Iris pigment epithelial cell (primary cell): ENCODE measurements at places on chromosomes 2 and 18.

DNA sequence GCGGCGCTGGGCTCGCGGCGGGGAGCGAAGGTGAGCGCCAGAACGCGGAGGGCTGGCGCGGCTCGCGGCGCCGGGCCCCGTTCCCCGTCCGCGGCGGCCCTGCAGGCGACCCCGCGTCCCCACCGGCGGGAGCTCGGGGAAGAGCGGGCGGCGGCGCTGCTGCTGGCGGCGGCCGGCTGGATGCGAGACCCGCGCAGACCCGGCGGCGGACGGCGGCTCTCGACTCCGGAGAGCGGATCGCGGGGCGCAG, 213 bp downstream of the DOK6 start:
- no peak for DNase-seq

GRCh38 chr2:198213253-198213652, 408.9 kb downstream of the PLCL1 start:
- no peak for DNase-seq

DNA sequence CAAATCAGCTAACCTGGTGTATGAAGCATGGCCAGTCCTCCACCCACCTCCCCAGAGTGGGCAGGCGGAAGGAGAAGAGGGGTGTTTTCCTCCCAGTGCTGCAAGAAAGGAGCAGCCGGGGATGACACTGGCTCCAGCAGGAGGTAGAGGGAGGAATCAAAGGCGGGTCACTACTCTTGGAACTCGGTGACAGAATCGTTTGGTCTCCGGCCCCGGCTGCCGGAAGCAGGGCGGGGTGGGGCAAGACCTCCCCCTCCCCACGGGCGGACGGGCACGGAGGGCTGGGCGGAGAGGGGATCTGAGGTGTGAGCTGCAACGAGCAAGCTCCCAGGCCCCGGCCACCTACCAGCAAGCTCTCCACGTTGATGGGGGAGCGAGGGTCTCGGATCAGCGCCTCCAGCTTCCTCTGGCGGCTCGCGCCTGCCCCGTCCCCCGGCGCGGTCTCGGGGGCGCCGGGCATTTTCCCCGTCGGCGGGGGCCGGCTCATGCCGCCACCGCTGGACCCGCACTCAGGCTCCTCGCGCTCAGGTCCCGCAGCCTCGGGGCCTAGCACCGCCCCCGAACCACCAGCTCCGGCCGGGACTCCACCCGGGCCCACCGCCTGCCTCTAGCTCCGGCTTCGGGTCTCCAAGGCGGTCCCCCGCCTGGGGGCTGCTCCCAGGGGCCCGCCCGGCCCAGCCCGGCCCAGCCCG, 640 bp downstream of the ROCK2 start:
- no peak for DNase-seq

DNA sequence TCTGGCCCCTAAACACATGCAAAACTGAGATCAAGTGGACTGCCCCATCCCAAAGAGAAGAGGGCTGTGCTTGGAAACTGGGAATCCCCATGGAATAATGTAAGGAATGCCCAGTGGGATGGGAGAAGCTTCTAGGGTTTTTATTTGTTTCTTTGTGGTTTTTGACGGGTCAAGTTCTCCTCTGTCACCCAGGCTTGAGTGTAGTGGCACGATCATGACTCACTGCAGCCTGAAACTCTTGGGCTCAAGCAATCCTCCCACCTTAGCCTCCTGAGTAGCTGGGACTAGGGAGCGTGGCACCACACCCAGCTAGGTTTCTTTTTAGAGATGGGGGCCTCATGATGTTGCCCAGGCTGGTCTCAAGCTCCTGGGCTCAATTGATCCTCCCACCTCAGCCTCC, 101.7 kb upstream of the ZSWIM2 start:
- DNase-seq: no peak

- peak; percentile 21 for DNase-seq
Measured at GRCh38 chr2:144330951-144331673, 188.8 kb downstream of the ZEB2 start.

DNA sequence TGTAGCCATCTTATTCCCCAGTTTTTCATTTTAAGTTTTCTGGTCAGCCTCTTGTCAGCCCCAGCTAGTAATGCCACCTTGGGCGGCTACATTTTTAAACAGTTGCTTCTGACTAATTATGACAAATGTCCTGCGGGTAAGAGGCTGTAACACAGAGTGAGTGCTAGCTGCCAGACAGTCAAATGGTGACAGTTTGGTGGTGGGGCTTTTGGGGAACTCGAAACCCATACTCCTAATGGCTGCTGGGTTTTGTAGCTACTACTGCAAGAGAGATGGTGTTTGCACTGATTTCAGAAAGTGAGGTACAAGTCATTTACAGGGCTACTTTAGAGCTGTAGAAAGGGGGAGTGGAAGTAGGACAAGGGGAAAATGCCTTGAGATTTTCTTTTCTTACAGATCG, 48.2 kb downstream of the ZCCHC2 start:
- DNase-seq: no peak

GRCh38 chr2:2974982-2975381, 402.6 kb downstream of the EIPR1 start:
- no peak for DNase-seq

DNA sequence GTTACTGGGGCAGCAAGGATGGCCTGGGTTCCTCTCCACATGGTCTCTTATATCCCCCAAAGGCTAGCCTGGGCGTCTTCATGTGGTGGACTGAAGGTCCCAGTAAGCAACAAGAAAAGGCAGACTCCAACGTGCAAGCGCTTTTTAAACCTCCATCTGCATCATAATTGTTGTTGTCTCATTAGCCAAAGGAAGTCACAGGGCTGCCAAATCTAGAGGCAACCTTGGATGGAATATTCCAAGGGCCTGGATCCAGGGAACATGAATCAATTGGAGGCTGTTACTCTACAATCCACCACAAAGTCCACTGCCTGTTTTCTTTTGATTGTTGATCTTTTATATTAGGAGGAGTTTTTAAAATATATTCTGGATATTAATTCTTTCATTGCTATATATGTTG, 118.8 kb downstream of the SH3RF3 start:
- no peak for DNase-seq

DNA sequence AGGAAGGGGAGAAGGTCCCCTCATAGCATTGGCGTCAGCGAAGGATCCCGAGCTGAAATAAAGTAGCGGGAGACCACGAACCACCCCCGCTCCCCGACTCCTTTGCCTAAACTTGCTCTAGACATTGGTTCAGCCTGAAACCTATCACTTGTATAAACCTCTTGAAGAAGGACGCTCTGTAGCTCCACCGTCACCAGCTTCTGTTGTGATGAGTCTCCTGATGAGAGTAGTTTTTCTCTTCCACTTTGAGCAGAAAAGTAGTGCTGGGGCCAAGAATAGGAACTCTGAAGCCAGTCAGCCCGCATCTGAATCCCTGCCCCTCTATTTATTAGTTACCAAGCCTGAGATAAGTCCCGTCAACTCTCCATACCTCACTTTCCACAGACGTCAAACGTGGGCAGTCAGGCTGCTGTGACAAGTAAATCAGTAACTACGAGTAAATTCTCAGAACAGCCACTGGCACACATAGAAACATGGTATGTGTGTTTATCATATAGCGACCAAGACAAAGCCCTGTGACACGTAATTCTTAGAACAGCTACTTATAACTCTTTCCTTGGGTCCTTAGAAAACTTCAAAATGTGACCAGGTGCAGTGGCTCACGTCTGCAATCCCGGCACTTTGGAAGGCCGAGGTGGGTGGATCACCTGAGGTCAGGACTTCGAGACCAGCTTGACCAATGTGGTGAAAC, 61.7 kb downstream of the CD226 start:
- no peak for DNase-seq

DNA sequence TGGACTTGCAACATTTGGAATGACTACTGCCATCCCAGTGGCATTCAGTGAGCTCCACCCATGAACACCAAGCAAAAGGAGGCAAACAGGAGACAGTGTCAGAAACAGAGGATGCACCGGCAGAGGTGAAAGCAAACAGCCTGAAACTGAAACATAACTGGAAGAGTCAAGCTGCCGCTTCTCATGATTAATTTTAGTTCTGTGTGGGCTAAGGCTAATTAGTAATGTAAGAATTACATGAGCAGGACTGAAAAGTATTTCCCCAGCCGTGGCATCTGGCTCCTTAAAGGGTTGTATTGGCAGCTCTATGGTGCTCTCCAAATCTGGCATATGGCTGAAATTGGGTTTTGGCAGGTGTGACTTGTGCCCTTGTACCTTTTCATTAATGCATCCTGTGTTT, 1108.1 kb downstream of the TSN start:
- no peak for DNase-seq

- no peak for DNase-seq
Measured at GRCh38 chr2:156574112-156574511, 137.9 kb downstream of the GPD2 start.

DNA sequence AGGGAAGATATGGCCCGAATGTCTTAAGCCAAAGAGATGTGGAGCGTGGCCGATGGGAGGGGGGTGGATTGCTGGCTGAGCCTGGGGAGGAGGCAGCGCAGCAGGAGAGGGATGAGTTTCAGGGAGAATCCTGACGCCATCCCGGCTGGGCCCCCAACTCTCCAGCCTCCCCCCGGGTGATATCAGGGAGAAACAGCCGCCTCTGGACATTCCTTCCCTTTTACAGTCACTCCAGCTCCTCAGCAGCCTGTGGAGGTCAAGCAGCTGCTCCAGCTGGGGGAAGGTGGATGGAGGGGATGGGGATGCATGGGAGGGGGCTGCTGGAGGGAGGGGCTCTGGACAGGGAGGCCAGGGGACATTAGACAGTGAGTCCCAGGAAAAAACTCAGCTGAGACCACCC, 9.5 kb upstream of the DES start:
- DNase-seq: no peak

GRCh38 chr2:37110306-37111212, 26.2 kb downstream of the GPATCH11 start:
- DNase-seq: no peak

DNA sequence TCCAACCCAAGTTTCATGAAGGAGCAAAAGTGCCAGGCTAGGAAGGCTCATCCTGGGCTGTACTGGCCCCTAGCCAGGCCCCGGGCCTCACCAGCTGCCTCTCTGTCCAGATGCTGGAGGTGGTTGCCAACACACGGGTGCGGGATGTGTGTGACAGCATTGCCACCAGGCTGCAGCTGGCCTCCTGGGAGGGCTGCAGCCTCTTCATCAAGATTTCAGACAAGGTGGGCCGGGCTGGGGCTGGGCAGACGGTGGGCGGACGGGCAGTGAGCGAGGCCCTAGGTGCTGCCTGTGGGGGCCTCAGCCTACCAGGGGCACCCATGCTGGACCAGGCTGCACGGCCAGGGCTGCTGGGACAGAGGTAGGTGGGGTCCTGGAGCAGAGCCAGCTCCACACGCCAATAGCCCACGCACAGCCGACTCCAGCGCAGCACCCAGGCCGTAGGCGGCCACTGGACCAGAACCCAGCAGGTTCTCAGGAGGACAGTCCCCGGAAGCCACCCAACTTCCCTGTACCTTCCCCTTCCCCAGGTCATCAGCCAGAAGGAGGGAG, 11.8 kb upstream of the GPR17 start:
- no peak for DNase-seq

DNA sequence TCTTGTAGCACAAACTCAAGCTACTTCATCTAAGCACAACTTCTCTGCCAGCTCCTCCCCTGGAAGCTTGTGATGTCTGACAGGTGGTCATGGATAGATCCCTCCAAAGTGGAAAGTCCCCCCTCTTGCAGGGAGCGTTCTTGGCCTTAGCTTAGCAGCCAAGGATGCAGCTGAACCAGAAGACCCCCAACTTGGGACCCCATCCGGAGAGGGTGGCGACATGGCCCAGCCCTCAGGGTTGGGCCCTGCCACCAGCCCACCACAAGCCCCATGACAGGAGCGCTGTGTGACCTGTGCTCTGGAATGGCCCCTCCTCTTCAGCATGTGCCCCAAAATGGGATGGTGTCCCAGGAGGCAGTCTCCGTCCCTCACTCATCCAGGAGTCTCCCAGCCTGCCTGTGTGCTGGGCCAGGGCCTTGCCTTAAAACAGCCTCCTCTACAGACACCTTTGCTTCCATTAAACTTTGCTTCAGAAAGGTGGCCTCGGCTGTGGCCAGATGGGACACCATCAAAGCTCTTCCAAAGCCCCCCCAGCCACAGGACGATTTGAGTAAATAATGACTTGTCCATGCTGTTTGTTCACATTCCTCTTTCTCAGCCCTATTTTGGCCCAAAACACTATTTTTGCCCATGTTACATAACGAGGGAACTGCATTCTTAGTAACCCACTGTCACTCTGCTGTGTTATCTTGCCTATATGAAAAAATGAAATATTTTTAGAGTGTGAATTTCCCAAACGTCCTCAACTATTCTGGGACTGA, 122.1 kb downstream of the RAB3GAP1 start:
- DNase-seq: no peak

DNA sequence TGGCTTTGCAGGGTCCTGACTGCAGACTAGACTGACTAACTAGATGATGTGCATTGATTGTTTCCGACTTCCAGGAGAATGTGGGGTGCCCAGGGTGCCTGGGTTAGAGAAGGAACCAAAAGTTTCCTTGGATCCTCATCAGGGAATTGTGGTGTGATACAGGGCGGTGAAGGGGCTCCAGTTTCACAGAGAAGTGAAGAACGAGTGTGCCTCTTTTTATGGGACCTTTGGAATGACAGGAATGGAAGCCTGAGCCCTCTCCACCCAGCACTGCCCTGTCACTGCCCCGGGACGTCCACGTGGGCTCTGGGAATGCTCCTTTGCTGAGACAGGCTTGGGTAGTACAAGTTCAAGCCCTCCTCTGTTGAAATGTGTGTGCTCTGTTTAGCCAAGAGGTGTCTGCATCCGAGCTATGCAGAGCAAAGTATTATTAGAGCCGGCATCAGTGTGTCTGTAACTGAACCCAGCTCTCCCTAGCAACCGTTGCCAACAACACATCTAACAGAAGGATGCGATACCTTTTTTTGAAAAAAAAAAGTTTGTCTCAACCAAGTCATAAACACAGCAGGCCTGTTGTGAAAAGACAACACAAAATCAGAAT, 183.6 kb downstream of the SMAD7 start:
- DNase-seq: peak; percentile 60

DNA sequence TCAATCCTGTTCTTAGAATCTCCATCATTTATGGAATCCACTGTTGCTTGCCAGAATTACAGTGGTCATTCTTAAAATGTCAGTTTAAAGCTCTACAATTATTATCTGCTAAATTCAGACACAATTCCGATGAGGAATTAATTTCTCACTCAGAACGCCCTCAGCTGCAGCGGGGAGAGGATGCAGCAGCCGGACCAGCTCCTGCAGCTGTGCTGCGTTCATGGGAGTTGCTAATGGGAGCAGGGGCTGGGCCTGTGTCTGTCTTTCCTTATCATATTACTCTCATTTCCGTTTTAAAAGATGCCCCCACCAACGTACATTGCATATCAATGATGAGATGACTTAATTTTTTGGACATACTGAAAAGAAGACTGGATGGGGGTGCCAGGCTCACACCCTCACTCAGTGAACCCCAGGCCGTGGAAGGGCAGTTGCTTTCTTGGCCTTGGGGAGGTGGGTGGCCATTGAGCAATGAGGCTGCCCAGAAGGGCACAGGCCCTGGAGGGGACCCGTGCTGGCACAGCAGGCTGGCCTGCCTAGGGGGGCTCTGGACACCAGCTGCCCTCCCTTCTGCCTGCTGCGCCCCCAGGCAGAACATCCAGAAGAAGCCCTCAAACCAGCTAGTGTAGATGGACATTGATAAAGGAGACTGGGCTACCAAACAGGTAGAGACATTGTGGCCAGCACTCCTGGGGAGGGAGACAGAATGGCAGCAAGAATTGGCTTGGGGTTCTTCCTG, 503.6 kb upstream of the MYT1L start:
- no peak for DNase-seq
